ENCODE measurements at places on chromosomes 6 and 20.

GRCh38 chr6:150152891-150153876 lies 10.3 kb downstream of the PPP1R14C start:
- no peak for DNase-seq

DNA sequence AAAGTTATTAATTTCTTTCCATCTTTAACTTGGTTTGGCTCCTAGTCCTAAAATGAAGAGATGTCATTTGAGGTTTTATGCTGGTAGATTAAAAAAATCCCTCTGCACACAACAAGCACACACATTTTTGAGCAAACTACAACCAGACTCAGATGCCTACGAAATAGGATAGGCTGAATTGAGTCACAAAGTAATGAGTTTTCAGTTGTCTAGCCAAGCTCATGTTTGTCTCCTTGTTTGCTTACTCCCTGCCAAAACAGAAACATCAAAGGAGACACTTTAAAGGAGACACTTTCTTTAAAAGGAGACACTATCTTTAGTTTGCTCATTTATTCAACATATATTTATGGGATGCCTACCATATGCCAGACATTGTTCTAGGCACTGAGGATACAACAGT lies 56.2 kb downstream of the TPBG start:
- DNase-seq, result no peak

GRCh38 chr20:34181484-34181883 lies 59.7 kb upstream of the ASIP start:
- no peak for DNase-seq

GRCh38 chr6:97919631-97920030 lies 636.6 kb upstream of the MMS22L start:
- DNase-seq, result no peak

DNA sequence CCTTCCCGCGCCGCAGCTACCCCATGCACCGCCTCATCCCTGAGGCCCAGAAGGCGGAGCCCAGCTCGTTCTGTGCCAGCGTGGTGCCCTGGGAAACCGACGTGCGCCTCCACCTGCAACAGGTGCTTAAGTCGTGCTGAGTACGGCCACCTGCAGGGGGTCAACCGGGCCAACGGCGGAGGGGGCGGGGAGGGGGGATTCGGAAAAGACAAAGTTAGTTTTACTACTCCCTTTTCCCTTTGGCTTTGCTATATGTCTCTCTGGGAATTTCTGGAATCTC lies 168.9 kb downstream of the CDK19 start:
- no peak for DNase-seq

DNA sequence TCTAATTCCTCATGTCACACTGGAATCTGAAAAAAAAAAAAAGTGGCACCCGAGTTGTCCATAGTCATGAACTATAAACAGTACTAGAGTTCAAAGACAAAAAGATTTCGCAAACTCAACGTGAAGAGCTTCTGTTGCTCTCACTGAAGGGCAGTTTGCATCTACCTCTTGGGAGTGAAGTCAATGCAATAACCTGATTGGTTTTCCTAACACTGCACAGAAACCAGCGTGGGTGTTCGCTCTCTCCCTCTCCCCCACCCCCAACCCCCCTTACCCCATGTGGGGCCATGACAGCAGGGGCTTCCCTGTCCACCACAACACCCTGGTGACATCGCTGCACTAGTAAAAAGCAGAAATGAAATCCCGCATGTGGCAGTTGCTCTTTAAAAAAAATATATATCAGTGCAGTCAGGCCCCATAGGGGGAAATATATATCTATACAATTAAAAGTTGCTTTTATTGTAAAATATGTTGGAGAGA lies 66.9 kb downstream of the GMPR start:
- DNase-seq, result no peak

DNA sequence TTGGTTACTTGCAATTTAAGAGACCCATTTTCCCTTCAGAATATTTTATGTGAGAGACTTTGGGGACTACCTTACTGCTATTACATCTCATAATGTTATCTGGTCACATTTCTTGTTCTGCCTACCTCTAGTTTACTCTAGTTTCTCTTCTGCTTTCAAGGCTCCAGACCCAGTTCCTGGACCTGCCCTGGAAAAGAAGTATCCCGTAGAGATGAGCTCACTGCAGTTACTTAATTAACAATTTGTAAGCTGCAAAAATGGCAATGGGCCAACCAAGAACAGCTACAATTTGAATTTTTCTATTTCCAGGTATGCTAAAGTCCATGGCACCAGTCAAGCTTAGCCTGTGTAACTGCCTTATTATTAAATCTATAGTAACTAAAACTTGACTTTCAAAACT lies 25.0 kb downstream of the TAB2 start:
- no peak for DNase-seq

Measured in left ventricle myocardium inferior (tissue), 1 donor.